GM23248 (cell line): ENCODE measurements at places on chromosomes 3 and 15.

GRCh38 chr3:66453651-66454463 is 47.0 kb downstream of the LRIG1 start:
- no peak for DNase-seq

- peak; percentile 34 for DNase-seq
Observed at GRCh38 chr3:117995842-117996437, 1038.7 kb downstream of the IGSF11 start.

GRCh38 chr3:44870375-44871061 is 3.9 kb upstream of the TGM4 start:
- DNase-seq = no peak

GRCh38 chr3:9681723-9682081 is 21.9 kb upstream of the CPNE9 start:
- no peak for DNase-seq

DNA sequence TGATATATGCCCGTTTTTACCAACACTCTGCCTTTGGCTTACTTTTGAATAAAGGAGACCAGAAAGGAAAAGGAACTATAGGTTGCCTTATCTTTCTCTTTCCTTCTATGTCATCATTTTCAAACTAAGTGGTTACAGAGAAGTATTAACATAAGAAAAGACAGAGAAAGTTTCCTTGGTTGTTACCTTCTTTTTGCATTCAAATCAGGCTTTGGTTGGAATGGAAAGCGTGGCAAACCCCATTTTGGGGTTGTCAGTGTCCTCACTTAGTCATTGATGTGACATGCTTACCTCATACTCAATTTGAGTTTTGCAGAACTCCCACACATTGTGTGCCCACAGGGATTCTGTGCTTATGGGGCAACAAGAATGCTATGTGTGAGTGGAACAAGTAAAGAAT is 3.7 kb upstream of the THRB start:
- DNase-seq = peak; percentile 23

- DNase-seq = no peak
Observed at GRCh38 chr15:74580538-74581350, 34.9 kb upstream of the CLK3 start.

DNA sequence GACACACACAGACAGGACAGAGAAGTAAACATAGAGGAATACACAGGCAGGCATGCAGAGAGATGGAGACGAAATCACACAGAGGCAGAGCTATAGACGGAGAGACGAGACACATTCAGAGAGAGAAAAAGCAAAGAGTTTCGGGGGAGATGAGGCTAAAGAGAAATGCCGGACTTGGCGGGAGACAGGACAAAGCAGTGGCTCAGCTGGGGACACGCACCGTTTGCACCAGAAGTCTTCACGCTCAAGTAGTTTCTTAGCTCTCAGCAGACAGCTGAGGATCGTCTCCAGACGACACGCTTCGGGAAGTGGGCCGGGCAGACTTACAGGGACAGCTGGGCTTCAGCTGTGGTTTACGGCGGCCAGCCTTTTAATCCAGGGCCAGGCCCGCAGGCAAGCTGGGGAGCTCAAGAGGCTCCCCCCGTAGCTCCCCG is 56.2 kb upstream of the DLG1 start:
- DNase-seq = peak; percentile 71

DNA sequence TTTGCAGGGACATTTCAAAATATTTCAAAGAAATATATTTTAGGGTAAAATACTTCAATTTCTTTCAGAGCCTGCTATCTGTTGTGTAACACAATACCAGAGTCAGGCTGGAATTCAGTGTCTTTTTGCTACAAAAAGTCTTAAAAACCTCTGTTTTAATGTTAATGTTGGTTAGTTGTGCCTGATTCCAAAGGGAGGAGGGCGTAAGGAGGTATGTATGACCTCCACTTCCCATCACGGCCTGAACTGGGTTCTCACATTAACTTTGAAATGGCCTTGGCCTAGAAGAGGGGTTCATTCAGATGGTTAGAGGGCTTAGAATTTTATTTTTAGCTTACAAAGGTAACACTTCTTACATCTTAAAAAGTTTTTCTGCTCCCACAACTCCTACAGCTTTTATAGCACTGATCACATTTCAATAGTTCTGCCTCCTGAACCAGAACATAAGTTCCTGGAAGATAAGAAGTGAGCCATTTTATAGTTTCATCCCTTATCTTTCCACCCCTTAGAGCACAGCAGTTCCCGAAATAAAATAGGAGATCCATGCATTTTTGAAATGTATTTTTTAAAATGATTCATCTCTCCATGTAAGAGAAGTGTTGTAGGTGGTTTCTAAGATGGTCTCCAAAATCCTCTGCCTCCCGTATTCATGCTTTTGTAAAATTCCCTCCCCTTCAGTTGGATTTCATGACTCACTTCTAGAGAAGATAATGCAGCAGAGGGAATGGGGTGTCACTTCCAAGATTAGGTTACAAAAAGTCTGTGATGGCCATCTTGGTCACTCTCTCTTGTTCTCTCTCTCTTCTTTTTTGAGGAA is 543.1 kb upstream of the NECTIN3 start:
- DNase-seq = no peak

DNA sequence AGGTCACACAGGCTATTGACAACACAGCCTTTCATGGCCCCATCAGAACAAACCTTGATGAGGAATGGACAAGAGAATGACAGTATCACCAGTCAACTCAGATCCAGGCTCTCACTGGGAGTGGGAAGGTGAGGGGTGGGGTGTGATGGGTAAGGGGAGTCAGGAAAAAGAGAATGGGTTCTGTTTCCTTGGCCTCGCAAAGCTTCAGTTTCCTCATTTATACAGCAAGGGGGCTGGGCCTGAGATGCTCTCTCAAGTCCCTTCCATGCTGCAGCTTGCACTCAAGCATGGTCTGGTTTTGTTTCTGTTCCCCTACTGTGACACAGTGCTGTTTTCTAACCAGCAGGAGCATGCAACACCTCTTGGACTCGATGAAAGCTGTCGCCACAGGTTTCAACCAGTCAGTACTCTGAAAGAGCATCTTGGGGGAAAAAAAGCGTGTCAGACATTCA is 65.7 kb upstream of the IL12A start:
- DNase-seq = no peak

- peak; percentile 57 for DNase-seq
Observed at GRCh38 chr3:154121701-154122551, 736 bp downstream of the ARHGEF26 start.

- DNase-seq = no peak
Observed at GRCh38 chr15:98196371-98196770, 235.9 kb downstream of the ARRDC4 start.

DNA sequence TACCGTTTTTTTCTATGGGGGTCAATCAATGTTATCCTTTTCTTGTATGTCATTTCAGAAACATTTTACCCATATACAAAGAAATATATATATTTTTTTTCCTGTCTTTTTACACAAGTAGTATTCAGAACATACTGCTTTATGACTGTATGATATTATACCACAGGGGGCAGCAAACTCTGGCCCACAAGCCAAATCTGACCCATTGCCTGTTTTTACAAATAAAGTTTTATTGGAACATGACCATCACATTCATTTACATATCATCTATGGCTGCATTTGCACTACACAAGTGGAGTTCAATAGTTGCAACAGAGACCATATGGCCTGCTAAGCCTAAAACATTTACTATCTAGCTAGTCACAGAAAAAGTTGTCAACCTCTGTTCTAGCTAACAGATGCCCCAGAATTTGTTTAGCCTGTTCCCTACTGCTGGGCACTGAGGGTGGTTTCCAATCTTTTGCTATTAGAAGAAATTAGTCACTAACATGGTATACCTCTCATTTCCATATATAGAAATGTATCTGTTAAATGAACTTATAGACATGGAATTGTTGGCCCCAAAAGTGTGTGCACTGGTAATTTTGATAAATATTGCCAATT is 57.7 kb downstream of the BFSP2 start:
- no peak for DNase-seq

DNA sequence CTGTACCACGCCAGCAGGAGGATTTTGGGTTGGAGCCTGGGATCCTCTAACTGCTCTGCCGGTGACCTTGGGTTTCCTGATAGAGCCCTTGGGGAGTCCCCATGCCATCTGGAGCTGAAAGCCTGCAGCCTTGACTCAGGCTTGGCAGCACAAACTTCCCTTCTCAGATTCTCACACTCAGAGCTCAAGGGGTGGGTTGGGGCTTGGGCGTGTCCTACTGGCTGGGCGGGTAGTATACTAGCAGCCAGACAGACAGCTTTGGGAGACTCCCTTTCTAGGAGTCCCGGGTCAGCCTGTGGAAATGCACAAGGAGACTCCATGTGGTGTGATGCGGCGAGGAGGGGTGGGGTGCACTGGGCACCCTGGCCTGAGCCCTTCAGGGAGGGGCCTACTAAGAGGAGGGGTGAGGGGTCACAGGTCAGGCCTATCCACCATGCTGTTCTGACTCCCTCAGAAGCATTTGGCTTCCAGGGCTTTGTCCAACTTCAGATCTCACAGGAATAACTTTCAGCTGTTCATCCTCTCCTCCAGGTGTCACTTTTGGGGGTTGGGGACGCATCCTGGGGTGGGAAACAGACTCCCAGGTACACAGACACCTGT is 21.6 kb upstream of the PLXNA1 start:
- DNase-seq = peak; percentile 92

GRCh38 chr3:34016925-34017587 is 218.6 kb downstream of the PDCD6IP start:
- DNase-seq = no peak
